GM23338 (cell line): ENCODE measurements at places on chromosomes 16 and 17. TPM values are rescaled to one million over a fixed set of nuclear protein-coding genes. Genes with fewer than 3 reads are reported as not detected.

DNA sequence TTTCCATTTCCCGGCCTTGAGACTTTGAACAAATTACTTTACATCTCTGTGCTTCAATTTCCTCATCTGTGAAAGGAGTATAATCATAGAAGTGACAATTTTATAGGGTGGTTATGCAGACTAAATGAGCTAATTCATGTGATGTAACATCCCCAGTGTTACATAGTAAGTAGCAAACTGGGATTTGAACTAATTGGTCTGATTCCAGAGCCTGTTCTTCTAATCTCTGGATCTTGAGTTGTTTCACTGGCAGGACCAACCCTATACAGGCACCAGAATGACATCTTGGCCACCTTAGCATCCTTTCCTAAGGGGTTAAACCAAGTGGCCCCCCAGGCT lies 77.7 kb downstream of the AATF start:
- no peak overlapping the region for H3K27ac ChIP-seq
- H3K4me3 ChIP-seq = no peak overlapping the region
- no peak for DNase-seq

The CEP295NL gene
- 0.62 and 0.69 TPM in 2 replicates for total RNA-seq

DNA sequence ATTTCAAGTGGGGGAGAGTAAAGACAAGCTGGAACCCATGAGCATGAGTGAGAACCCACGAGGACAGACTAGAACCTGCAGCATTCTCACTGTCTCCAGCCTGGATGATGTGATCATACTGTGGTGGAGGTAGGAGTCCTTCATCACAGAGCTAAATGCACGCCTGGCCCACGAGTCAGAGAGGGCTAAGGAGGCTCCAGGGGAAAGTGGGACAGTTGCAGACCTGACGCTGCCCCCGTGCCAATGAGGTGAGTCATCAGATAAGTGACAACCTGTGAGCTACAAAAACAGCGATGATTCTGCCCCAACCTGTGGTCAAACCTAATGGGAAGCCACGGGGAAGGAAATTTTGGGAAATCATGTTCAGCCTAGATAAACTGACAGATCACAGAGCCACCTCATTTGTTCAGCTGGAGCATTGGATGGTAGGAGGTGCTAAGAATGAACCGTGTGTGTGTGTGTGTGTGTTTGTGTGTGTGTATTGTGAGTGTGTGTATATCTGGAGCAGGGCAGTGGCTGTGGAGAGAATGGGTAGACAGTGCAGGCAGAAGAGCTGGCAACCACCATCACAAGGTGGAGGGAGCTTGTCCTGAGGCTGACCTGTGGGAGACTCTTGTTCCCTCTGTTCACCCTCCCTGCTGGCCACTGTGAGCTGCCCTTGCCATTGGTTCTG lies 131.8 kb downstream of the UTP18 start:
- H3K27me3 ChIP-seq = no peaks in the 10 kb centered on the region
- no peak overlapping the region for H3K4me3 ChIP-seq
- H3K4me1 ChIP-seq = no peaks in the 10 kb centered on the region
- DNase-seq = no peak

DNA sequence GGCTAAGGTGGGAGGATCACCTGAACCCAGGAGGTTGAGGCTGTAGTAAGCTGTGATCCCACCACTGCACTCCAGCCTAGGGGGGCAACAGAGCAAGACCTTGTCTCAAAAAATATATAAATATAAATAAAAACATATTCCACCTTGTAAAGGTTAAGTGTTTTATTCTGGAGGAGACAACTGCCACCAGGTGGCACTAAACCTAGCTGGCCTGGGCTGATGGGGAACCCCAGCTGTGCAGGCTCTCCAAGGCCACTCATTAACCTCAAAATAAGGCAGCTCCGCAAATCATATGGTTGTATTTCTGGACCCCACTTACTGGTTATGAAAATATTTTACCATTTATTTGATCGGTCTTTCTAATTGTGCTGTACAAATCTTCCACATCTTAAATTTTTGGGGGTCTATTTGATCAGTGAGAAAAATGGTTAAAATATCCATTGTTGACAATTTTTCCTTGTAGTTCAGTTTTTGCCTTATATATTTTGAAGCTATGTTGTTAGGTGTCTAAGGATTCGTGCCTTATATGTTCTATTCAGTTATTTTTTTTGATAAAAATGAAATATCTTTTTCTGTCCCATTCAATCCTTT lies 8.5 kb upstream of the ICAM2 start:
- H3K36me3 ChIP-seq = no peaks in the 10 kb centered on the region
- no peak overlapping the region for H3K4me3 ChIP-seq
- no peaks in the 10 kb centered on the region for H3K4me1 ChIP-seq
- no peak overlapping the region for H3K27ac ChIP-seq

GRCh38 chr16:14325502-14326401 lies 254.6 kb downstream of the MRTFB start:
- no peaks in the 10 kb centered on the region for H3K27me3 ChIP-seq
- no peak for DNase-seq
- H3K4me3 ChIP-seq = no peak overlapping the region
- H3K36me3 ChIP-seq = 0 out of 2 replicates have a peak, but pooled peaks cover 5% of the 10 kb centered on the region

DNA sequence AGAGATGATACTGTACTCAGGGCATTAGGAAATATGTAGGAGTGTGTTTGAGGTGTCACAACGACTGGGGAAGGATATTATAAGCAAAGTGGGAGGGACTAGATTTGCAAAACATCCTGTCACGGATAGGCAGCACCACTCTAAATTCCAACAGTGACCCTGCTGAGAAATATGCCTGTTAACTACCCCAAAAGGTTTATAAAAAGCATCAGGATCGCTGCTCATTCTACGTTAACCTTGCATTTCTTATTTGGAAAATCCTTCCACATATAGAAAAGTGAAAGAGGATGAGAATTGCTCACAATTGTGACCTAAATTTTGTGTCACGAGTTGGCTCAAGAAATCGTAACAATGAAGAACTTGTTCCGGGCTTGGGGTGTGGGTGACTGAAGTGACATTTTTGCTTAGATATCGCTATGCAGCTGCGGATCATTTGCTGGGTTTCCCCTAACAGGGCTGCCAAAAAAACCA lies 51.6 kb downstream of the N4BP1 start:
- no peaks in the 10 kb centered on the region for H3K36me3 ChIP-seq
- H3K27ac ChIP-seq = no peak overlapping the region
- no peak for DNase-seq
- no peaks in the 10 kb centered on the region for H3K27me3 ChIP-seq
- peaks cover 16% of the 10 kb centered on the region for H3K4me1 ChIP-seq

- H3K27me3 ChIP-seq = no peaks in the 10 kb centered on the region
- H3K4me1 ChIP-seq = no peaks in the 10 kb centered on the region
- no peak overlapping the region for H3K4me3 ChIP-seq
- DNase-seq = no peak
- no peaks in the 10 kb centered on the region for H3K36me3 ChIP-seq
Measured at GRCh38 chr17:6927290-6928126, 68.3 kb upstream of the ALOX12 start.

DNA sequence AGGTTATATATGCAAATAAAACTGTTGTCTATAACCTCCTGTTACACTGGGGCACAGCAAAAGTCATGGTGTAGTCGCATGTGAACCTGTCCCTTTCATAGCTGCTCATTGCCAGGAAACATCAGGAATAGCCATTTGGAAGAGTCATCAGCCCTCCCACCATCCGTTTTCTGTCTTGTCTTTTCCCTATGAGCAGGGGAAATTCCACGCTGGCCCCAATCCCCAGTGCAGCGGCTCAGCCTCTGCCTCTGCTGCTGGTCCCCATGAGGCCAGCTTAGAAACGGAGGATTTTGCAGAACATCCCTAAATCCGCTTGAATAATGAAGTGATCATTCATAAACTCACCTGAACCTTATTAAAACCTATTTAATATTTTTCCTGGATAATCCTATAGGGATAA lies 10.5 kb downstream of the MAPT start:
- peaks cover 30% of the 10 kb centered on the region for H3K4me1 ChIP-seq
- no peaks in the 10 kb centered on the region for H3K36me3 ChIP-seq
- H3K27me3 ChIP-seq = peaks cover 14% of the 10 kb centered on the region
- no peak overlapping the region for H3K4me3 ChIP-seq
- H3K27ac ChIP-seq = no peak overlapping the region

The CTRB1 gene
- not detected in 2 replicates for total RNA-seq
